Activated T-helper 1 cell treated with anti-CD3 and anti-CD28 coated beads, Interleukin-2, amount 50 U/mL, for 16 hours (primary cell): ENCODE measurements at places on chromosomes 1 and 21.

DNA sequence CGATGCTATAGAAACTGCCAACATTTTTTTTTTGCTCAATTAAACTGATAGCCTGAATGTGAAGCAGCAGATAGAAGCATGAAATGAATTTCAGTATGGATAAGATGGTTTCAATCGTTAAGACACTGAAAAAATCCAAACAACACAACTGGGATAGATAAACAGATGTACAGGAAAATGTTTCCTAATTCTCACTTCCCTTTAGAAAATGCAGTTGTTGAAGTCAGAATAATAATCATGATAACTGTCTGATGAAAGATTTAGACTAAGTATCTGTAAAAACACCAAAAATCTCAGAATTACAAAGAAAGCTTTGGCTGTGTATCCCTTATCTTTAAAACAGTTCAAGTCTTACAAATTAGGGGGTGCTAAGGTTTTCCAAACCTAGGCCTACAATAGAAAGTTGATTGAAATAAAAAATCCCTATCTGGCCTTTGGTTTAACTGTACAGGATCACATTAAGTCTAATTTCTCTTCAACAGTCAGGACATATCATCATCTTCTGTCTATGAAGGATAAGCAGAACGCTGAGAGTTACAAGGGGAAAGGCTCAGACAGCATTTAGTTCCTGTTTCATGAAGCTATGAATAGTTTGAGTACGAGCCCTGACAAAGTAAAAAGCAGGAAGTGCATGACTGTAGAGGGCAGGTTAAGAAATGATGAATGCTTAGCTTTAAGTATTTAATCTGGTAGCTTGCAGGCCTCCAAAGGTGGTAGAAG, 203.2 kb downstream of the APP start:
- no peak for DNase-seq

GRCh38 chr1:99657213-99658030, 11.5 kb downstream of the PALMD start:
- no peak for DNase-seq

DNA sequence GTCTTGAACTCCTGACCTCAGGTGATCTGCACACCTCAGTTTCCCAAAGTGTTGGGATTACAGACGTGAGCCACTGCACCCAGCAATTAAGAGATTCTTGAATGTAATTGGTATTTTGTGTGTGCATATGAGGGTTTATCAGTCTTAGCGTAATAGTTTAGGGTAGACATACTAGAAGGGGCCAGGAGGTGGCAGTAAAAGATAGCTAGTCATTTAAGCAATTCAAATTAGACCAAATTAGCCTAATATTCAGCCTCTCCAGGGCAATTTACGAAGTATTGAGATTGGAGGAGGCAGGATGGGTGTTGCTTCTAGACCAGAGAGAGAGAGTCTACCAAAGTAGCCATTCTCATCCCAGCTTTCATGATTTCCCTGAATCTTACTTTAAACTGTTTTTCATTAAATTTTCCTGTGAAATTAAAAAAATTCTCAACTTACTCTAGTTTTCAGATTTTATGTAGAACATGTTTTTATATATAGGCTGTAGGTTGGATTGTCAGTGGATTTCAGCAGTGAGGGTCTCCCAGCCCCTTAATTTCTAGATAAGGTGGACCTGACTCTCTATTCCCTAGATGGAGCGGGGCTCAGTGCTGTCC, 119.7 kb downstream of the HHAT start:
- DNase-seq = no peak

DNA sequence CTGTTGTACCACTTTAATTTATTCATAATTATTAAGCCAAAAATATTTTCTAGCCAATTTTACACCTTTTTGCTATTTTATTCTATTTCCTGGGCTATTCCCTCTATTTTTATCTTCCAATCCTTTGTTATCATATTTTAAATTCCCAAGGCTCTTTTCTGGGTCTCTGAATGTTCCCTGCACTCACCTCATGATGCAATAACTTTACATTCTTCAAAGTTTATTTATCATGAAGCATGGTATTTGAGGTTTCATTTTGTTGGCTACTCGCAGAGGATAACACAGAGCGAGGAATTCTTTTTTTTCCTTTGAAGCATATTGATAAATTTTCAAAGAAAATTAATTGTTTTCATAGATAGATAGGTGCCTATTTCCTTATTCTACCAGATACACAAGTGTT, 489.8 kb upstream of the TMPRSS15 start:
- no peak for DNase-seq

DNA sequence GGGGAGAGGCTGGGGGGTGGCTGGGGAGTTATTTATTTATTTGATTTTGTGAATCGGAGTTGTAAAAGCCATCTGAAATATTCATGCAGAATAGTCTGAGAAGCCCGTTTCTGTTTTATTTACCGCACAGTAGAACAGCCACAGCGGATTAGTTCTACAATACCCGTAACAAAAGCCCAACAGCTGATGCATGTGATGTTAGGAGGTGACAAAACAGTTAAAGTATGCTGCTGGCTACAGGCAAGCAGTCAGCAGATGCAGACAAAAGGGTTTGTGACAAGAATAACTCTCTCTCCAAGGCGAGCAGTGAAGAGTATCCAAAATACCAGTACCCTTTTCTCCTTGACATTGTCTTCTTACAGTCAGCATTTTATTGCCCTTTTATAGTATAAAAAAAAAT, 42.0 kb downstream of the PROX1 start:
- no peak for DNase-seq
